A549 treated with ZK216348 at 1 μM for 4 hours (cell line): ENCODE measurements at places on chromosomes 4 and X. TPM values are rescaled to one million over a fixed set of nuclear protein-coding genes. Genes with fewer than 3 reads are reported as not detected.

SPATA18 gene
- 2.9 to 4.8 TPM (median 4.0 TPM) in 5 replicates for total RNA-seq

PDCL2 gene
- not detected in 5 replicates for total RNA-seq

XAGE1A gene
- 14.6 to 60.9 TPM (median 33.9 TPM) in 5 replicates for total RNA-seq

RHOXF2B gene
- not detected in 5 replicates for total RNA-seq

SERPINA7 gene
- not detected in 5 replicates for total RNA-seq

CXCR3 gene
- 0.15 TPM in 1 of 5 replicates, not detected in the others for total RNA-seq

NSG1 gene
- 3.2 to 6.3 TPM (median 4.5 TPM) in 5 replicates for total RNA-seq

FAM149A gene
- total RNA-seq, result 0.98 to 1.6 TPM (median 1.2 TPM) in 5 replicates

AP1AR gene
- total RNA-seq, result 6.4 to 14.8 TPM (median 10.9 TPM) in 5 replicates

EIF4E gene
- 70.1 to 191 TPM (median 85.5 TPM) in 5 replicates for total RNA-seq

POU3F4 gene
- total RNA-seq, result not detected in 5 replicates

HTATSF1 gene
- total RNA-seq, result 50.0 to 76.5 TPM (median 61.3 TPM) in 5 replicates

SPACA5 gene
- not detected in 5 replicates for total RNA-seq

DSPP gene
- total RNA-seq, result not detected in 5 replicates

AKAP14 gene
- not detected in 5 replicates for total RNA-seq
